ENCODE measurements at places on chromosomes 5 and 9. TPM values are rescaled to one million over a fixed set of nuclear protein-coding genes. Genes with fewer than 3 reads are reported as not detected.

DNA sequence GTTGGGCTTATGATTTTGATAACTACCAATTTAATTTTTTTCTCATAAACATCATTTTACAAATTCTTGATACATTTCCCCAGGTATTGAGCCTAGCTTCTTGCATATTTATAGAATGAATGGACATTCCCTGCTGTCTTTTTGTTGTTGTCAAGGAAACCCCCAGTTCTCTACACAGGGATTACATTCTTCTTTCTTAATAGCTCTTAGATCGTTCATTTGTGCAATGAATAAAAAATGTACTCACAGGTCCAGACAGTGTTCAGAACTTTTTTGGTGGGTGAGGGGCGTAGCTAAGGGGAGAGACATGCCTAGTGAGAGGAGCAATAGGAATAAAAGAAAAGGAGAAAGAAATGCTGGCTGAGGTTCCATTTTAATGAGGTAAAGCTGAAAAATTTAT is 58.6 kb downstream of the VCAN start:
- DNase-seq, result peak; percentile 40

SHISAL2B gene
- total RNA-seq, result not detected

- peak; percentile 63 for DNase-seq
These were observed 70.6 kb downstream of the ALDH1A1 start for GRCh38 chr9:72882117-72882775.

TRIM7 gene
- total RNA-seq, result 6.8 TPM

GRCh38 chr5:64096771-64097170 is 68.9 kb upstream of the RNF180 start:
- no peak for DNase-seq

DNA sequence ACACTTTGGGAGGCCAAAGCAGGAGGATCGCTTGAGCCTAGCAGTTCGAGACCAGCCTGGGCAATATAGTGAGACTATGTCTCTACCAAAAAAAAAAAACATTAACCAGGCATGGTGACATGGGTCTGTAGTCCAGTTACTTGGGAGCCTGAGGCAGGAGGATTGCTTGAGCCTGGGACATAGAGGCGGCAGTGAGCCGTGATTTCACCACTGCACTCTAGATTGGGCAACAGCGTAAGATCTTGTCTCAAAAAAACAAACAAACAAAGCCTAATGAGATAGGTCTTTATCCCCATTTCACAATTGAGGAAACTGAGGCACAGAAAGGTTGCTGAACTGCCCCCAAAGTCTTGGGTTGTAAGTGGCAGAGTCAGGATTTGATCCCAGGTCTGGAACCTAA is 70.5 kb upstream of the RAD23B start:
- DNase-seq, result no peak

SURF6 gene
- total RNA-seq, result 18.2 TPM

MCIDAS gene
- not detected for total RNA-seq

SPATA31A5 gene
- not detected for total RNA-seq

GRCh38 chr5:97554977-97555643 is 372.1 kb upstream of the RIOK2 start:
- peak; percentile 90 for DNase-seq

- peak; percentile 87 for DNase-seq
These were observed 156.3 kb downstream of the HMHB1 start for GRCh38 chr5:143968071-143968878.

DNA sequence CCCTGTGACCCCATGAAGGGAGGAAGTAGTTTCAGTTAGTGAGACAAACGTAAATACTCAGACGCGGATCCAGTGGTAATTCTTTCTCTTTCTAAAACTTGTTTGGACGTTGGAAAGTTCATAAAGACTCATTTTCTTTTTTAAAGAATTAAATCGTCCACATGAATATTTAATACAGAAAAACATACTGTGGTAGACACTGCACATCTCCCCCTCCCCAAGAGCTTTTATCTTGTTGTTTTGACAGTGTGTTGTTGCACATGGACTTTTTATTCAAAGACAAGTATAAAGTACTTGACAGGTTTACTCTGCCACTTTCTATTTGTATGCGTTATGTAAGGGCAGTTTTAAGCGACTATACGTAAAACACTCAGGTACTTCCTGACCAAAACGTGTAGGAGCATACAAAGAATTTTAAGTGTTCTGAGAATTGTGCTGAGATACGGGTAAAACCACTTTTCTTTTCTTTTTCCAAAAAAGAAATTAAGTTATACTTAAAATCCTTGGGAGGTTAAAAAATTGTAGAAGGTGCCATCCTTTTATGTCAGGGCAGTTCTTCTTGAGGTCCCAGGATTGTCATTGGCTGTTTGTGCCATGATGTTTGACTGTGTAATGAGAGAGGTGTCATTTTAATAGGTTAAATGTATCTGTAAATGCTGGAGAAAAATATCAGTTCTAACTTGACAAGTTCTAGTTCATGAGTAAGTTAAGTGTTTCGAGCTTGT is 1.3 kb downstream of the NIPBL start:
- peak; percentile 55 for DNase-seq

DNA sequence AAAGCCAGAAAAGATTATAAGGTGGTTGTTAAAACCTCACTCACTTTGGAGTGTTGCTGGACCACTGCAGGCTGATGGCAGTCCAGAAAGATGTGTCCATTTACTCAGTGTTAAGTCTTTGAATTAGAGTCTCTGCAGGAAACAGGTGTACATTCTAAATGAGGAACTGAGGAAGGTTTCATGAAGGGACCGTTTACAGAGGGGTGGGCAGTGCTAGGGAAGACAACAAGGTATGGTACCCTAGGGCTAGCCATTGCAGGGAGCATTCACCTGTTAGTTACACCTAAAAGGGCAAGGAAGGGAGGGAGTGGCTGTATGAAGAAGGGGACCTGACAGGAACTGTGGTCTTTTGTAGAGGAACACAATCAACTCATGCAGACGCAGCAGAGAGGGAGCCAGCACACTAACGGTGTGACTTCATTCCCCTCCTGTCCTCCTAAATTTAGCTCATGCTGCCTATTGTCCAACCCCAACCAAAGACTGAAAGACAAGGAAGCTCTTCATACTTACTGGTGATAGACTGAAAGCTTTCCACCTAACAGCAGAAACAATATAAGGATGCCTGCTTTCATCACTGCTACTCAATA is 32.2 kb upstream of the PAX5 start:
- DNase-seq, result no peak

DIRAS2 gene
- total RNA-seq, result not detected

- DNase-seq, result peak; percentile 30
These were observed 43.4 kb downstream of the NFIB start for GRCh38 chr9:14270358-14271092.

DNA sequence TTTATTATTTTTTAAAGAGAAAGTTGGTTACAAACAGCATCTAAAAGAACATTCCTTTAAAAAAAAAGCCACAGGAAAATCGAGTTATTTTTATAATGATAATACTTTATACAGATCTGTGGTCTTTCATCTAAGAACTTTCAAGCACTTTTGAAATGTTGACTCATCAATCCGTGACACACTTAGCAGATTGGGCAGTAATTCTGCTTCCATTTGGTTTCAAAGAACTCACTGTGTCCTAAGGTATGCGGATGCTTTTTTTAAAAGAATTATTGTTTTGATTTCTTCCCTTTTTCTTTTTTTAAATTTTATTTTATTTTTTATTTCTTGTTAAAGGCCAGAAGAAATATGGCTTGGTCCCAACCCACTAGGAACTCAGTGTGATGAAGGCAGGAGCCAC is 147.8 kb downstream of the AOPEP start:
- DNase-seq, result peak; percentile 88

GRCh38 chr5:593511-593910 is 18.6 kb upstream of the CEP72 start:
- DNase-seq, result no peak

- no peak for DNase-seq
These were observed 70.4 kb downstream of the RNF130 start for GRCh38 chr5:180001136-180001535.

QRFP gene
- total RNA-seq, result not detected

- DNase-seq, result peak; percentile 57
These were observed 598 bp downstream of the RGP1 start for GRCh38 chr9:35749515-35750255.

GRCh38 chr5:155826611-155827507 is 500.1 kb upstream of the SGCD start:
- no peak for DNase-seq

DNA sequence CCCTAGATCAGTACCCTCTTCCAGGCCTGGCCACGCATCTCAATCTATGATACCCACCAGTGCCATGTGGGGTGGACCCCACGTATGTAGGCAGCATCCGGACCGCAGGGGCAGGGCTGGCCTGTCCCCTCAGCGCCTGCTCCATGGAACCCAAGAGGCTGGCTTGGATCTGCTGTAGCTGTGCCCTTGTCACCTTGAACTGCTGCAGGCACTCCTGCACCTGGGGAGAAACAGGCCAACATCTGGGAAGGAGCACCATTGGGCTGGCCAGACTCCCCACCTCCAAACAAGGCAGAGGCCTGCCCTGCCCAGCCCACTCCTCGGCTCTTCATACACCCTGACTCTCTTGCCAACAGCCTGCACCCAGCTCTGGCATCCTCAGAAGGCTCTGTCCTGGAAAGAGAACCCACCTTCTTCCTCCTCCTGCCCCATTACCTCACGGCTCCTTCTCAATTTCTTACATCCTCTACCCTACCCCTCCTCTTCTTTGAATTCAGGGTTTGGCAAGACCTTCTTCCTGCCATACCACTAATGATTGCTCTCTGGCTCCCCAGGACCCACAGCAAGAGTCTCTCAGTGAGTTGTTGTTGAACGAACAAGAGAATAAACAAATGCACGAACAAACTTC is 7.7 kb downstream of the HK3 start:
- no peak for DNase-seq

GRCh38 chr5:77066184-77066583 is 20.9 kb downstream of the ZBED3 start:
- no peak for DNase-seq

FGF18 gene
- total RNA-seq, result not detected
